ENCODE measurements at places on chromosomes 2 and 18.

DNA sequence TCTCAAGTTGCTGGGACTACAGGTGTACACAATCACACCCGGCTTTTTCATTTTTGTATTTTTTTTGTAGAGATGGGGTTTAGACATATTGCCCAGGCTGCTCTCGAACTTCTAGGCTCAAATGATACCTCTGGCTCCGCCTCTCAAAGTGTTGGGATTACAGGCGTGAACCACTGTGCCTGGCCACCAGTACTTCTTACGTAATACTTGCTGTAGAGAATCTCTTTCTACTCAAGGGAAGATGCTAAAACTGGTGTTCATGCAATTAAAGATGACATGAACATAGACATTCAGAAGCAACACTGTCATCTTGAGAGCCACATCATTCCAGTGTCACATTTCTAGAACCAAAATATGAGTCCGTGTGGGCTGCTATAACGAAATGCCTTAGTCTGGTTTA is 53.7 kb upstream of the FRZB start:
- no peak for DNase-seq

GRCh38 chr18:36558234-36558633 is 260.7 kb downstream of the FHOD3 start:
- DNase-seq: no peak

DNA sequence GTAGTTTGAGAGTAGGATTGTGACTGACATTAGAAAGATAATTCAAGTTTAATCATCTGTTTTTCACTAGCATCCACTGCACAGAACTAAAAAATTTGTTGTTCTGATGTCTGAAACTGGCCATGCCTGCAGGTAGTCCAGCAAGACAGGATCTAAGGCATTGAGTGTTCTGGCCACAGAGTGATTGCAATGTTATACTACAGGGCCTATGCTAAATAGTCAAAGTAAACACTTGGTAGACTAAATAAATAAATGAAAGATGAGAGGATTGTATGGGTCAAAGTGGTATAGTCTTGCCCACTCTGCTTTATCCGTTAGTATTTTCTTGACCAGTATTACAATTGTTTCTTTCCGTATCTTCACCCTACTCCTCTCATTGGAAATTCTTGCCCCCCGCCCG is 27.6 kb upstream of the FANCL start:
- no peak for DNase-seq

DNA sequence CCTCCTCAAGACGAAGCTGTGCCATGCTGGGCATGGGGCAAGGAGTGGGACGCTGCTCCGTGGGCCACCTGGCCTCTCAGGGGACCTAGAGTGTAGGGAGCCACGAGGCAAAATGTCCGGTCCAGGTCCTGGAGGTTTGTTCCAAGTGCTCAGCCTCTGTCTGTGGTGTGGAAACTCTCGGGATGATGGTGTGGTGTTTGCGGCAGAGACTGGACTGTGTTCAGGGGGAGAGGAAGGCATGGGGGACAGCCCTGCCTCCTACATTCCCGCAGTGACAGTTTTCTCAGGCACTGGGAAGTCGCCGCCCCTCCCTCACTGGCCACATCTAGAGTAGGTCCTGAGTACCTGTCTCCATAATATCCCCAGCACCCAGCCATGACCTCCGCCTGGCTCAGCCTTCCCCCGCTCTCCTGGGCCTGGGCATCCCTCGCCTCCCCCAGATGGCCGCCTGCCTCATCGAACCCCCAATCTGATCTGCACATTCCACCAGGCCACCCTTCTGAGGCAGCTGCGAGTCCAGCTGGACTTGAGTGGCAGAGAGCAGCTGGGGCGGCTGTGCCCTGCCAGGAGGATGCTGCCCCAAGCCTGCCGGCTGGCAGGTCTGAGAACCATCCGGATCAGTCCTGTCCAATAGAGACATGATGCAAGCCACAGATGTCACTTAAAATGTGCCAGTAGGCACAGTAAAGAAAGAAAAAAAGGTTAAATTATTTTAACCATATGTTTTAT is 6.2 kb downstream of the KCNIP3 start:
- no peak for DNase-seq

GRCh38 chr18:27017901-27018500 is 152.5 kb upstream of the AQP4 start:
- DNase-seq: peak; percentile 5

Data from cardiac muscle cell (in vitro differentiated cells and primary cell).